ENCODE measurements at places on chromosomes 2 and 18.

DNA sequence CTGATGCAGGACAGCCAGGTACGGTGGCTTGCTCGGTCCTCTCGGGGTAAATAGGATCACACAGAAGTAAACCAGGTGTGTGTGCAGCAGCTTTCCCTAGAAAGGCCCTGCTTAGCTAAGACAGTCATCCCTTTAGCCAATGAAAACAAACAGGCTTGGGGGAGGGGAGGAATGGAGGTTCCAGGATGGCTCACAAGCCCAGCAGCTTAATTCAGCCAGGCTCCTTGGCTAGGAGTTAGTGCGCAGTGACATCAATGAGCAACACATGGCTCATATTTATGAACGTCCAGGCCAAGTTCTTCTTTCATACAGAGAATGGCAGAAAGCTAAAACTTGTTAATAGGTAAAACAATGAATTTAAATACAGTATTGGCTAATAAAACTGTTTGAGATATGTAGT is 10.2 kb downstream of the IAH1 start:
- no peak for DNase-seq

DNA sequence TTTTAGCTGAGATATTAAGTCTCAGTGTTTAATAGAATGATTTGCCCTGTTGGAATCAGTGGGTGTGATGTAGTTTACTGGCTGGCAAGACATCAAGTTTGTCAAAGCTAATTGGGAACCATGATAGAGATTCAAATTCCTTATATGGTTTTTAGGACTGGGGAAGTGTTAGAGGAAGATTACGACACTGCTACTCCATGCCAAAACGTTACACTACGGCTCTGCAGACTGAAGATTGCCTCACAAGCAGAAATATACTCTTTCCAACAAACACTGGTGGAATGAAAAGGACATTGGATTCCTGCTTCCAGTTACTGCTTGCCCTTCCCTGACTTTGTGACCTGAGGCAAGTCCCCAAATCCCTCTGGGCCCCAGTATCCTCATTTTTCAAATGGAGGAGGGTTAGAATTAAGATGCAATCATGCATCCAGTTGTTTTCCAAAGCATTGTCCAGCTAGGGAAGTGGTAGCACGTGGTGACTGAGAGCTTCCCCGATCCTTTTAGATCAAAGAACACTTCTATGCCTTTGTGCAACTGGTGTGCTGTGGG is 147.6 kb downstream of the CDC42EP3 start:
- DNase-seq: no peak

DNA sequence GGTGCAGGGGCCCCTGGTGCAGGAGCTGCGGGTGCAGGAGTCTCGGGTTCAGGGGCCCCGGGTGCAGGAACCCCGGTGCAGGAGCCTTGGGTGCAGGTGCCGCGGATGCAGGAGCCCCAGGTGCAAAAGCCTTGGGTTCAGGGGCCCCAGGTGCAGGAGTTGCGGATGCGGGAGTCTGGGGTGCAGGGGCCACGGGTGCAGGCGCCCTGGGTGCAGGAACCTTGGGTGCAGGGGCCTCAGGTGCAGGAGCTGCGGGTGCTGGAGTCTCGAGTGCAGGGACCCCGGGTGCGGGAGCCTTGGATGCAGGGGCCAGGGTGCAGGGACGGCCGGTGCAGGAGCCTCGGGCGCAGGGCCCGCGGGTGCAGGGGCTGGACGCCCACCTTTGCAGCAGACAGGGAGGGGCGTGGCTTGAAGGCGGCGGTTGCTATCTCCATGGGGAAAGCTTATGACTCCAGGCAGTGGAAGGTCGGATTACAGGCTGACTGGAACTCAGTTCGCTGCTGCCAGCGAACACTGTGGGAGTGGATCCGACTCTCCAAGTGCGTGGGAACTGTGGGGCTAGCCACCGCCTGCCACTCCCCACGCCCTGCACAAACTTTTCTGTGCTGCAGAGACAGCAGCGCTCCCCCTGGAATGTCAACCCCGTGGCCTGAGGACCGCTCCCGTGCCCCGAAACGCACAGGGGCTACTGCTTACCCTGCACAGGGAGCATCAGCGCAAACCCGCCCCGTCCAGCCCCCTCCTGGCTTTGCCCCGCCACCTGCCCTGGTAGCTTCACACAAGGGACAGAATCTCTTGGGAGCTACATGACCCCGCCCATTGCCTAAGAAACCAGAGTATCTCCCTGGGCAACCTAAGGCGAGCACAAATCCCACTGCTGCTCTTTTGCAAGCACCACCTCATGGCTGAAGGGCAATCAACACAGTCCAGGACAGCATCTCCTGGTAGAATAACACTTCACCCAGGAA is 40.3 kb downstream of the COPS9 start:
- no peak for DNase-seq

DNA sequence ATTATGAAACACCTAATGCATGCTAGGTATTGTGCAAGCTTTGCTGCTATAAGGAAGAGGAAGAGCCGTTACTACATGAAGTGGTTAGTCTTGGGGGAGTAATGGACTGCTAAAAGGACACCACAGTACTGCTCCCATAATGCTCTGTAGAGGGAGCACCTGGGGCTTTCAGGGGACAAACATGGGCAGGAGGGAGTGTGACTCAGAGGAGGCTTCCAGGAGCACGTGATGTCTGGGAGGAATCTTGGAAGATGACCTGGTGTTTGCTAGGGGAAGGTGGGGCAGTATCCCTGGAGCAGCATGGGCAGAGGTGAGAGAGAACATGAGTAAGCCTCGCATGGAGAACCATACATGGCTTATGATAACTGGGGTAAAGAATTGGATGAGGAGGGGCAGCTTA is 18.8 kb downstream of the MAPK4 start:
- DNase-seq: no peak

DNA sequence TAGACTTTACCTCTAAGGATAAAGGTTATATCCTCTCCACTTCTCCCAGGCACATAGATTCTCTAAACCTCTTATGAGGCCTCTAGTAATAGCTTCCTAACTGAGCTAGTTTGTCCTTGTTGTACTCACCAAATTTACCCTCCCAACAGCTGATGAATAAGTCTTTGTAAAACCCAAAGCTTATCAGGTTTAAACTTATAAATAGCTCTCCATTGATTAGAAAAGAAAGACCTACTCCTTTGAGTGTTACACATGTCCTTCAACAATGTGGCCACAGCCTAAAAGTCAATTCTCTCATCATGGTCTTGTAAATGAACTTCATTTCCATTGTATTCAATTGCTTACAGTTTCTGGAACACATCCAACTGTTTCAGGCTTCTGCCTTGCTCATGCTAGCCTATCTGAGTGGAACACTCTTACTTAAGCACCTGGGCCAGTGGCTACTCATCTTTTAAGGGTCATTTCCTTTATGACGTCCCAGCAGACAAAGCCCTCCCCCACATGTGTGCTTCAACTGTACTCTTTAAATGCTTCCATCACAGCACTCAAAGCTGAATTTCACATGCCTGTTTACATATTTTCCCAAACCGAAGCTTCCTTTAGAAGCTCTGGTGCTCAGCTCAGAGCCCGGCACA is 131.6 kb downstream of the CDH2 start:
- DNase-seq: no peak

DNA sequence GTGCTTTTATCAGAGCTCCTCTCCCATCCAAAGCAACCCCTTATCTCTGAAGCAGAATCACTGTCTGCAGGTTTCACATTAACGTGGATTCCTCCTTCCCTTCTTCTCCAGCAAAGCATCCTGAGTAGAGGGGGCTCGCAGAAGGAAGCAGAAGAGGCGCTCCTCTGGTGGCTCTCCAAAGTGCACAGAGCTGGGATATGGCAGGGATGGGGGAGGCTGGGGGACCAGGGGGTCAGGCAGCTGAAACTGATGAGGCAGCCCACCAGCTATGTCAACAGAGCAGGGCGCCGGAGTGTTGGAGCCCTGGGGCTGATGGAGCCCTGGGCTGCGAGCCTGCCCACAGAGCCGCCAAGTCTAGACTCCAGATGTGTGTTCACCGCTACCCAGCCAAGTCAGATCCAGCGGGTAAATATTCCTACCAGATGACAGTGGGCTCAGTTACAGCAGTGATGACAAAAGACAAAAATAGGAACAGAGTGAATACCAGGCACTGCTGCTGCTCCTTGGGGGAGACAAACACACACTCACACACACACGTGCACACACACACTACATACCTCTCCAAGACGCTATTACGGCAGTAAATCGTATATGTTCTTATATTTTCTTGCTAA is 678.3 kb upstream of the ID2 start:
- no peak for DNase-seq

DNA sequence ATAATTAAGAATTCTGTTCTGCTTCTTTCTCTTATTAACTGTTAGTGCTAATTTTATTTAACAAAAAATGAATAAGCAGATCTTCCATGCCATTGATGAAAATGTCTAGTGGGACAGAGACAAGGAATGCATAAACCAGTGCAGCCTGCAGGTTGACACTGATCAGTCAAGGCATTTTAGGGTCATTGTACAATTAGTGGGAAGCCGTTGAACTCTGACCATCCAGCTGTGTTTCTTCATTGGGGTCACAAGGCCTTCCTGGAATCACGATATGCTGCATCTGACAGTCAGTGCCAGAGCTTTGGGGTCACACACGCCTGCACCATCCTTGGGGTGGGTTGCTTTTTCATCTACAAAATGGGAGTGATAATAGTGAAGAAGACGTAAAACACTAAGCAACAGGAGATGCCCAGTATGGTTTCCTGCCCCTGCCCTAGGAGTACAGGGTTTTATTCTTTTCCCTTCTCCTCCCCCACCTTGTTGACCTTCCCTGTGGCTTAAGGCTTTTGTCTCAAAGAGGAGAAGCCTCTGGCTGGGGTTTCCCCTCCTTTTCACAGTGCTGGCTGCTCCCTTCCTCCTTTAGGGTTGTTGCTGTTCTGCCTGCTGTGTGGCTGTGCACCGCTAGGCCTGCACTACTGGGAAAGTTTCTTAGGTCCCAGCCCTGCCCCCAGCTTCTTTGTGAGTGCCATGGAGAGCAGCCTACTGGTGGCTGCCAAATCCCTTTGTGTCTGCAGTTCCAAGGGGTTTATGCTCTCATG is 245.6 kb downstream of the TPGS2 start:
- DNase-seq: no peak

DNA sequence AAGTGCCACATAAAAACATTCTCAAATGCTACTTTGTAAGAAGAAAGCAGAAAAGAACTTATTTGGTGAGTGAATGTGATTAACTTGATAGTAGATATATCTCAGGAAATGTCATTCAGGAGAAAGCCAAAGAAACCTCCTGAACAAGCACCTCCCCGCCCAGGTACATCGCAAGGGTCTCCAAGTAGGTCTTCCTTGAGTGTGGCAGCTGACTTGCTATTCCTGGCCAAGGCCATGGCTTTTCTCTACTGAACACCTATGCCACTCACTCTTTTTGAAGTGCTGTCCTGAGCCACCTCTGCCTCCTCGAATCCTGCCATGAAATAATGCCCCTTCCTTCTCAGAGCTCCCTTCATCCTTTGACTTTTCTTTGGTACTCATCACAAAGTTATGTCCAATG is 54.0 kb downstream of the NDUFA10 start:
- no peak for DNase-seq

DNA sequence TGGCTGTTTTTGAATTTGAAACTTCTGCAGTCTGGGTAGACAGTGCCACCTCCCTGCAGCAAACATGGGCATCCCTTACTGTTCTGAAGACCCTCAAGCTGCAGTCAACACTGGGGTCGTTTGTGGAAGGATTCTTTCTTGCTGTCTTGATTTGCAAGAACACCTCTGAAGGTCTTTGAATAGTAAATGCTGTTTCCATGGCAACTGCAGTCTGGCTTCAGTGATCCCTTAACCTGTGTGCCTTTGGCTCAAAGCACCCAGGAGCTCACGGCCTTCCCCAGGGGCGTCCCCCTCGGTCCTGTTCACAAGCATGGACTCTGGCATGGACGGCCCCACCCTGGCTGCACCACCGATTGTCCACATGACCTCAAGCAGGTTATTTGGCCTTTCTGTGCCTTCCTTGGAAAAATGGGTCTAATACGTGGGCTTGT is 38.3 kb downstream of the LRRFIP1 start:
- no peak for DNase-seq
